Fibroblast of skin of right quadriceps (primary cell): ENCODE measurements at places on chromosomes 6 and 20.

- no peak for DNase-seq
These were observed 94.9 kb downstream of the TINAG start for GRCh38 chr6:54403096-54403495.

DNA sequence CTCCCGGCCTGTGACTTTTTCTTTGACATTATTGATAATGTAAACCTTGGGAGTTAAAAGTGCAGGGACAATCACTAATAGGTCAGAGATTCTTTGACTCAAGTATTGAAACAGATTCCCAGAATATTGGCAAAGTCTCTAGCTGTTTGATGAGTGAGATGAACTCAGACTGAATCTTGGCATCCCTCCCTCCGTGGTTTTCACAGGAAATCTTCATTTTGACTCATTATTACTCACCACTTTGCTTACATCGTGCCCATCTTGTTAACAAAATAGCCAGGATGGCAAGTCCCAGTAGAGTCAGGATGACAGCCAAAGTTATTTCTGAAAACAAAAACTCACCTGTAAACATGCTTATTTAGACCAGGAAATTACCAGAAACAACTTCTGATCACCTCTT is 2.0 kb downstream of the TSBP1 start:
- DNase-seq: peak; percentile 90

GRCh38 chr6:139165324-139165723 is 30.4 kb downstream of the HECA start:
- DNase-seq: no peak

DNA sequence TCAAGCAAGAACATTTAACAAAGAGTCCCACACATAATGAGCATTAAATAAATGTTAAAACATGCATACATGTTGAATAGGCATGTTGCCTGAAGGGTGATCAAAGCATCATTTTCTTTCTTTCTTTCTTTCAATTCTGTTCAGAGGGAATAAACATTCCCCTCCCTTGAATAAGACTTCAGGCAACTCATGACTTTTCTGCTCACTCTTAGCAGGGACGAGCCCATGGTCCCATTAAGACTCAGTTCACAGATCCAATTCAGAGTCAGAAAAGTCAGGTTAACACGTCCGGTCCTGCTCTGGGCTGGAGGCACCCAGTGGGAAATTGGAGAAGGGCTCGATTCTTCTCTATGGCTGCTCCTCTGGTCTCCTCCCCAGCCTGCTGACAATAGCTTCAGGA is 181.7 kb downstream of the ZNF217 start:
- no peak for DNase-seq

DNA sequence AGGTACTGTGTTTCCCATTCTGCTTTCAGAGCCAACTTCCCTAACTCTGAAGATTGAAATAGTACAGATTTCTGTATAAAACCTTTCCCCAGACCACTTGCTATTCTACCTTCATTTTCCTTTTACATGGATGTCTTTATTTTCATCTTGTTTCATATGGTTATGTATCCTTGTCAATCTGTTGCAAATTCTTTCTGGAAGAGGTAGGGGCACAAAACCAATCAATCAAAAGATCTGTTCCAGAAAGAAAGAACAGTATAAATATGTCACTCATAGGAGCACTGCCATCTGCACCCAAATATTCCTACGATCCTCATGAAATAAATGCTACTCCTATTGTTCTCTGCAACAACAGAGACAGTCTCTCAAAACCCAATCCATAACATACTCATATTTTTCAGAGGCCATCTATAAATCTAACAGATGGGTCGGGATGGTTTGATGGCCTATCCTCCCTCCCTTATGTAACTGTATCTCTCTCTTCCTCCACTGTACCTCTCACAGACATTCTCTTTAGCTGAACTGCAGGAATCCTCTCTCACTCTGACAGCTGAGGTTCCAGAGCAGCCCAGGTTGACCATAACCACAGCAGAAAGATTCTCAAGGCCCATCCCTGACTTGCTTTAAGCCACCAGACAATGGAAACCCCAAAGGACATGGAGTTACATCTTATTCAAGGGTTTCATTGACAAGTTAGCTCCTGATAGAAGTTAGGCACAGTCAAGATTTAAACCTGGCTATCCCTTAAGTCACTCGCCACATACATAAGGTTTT is 112.8 kb downstream of the ZMYND8 start:
- no peak for DNase-seq

- DNase-seq: no peak
These were observed 63.4 kb downstream of the AHI1 start for GRCh38 chr6:135434095-135434494.

DNA sequence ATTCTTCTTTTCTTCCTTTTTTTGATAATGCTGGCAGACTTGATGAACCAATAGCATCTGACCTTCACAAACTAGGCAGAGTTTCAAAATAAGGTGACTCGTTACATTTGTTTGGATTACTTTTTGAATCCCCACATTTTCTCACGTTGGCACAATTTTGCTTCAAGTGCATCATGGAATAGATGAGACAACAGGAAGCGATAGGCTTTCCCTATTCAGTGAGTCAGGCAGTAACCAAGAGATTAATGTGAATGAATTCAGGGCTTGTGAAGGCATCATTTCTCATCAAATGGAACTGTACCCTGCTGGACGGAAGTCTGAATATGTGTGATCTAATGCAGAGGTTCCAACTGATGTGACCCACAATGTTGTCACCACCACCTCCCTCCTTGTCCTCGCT is 10.7 kb downstream of the RFPL4B start:
- peak; percentile 88 for DNase-seq

GRCh38 chr20:6613280-6613861 is 154.1 kb upstream of the BMP2 start:
- DNase-seq: no peak

DNA sequence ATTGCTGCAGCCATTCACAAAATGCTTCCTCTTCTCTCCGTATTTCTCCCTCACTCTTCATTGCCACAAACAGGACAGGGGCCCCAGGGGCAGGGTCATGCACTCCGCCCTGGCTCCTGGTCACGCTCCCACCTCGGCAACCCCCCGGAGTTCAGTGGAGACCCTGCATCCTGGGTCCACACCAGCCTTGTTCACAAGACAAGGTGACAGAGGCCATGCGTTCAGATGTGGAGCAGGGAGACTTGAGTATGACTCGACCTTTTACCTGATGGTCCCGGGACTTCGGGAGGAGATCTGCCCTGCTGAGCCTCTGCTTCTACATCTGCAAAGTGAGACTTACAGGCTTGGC is 49.4 kb downstream of the ANKRD60 start:
- no peak for DNase-seq

GRCh38 chr6:132495604-132496079 is 17.3 kb downstream of the STX7 start:
- DNase-seq: no peak

DNA sequence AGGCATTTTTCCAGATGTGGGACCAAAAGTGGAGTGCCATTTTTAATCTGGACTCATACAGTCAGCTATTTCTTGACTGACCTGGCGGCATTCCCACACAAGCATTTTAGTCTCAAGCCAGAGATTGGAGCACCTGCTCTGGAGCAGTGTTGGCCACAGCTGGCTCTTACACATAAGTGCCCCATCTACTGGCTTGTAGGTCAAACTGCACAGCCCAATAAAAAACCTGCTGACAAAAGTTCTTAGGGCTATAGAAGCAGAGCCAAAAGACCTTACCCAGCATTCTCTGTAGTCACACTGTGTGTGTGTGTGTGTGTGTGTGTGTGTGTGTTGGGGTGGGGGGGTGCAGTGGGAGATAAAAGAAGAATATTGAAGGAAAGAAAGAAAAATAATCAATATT is 38.6 kb upstream of the SENP6 start:
- DNase-seq: peak; percentile 21

DNA sequence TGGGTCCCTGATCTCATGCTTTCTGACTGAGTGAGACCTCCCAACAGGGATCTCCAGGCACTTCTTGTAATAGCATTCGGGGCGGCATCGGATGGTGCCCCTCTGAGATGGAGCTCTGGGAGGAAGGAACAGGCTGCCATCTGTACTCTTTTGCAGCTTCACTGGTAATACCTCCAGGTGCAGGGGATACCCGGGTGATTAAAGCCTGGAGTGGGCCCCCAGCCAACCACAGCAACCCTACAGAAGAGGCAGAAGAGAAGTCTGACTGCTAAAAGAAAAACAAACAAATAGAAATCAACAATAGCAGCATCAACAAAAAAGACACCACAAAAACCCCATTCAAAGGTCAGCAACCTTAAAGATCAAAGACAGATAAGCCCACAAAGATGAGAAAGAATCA is 19.1 kb upstream of the PGK2 start:
- DNase-seq: no peak

GRCh38 chr6:147287869-147288271 is 83.7 kb downstream of the STXBP5 start:
- DNase-seq: peak; percentile 37

GRCh38 chr6:77072694-77073409 is 390.4 kb downstream of the HTR1B start:
- no peak for DNase-seq
